Activated CD8-positive, alpha-beta memory T cell treated with anti-CD3 and anti-CD28 coated beads for 4 hours (primary cell): ENCODE measurements at places on chromosomes 6 and 20.

DNA sequence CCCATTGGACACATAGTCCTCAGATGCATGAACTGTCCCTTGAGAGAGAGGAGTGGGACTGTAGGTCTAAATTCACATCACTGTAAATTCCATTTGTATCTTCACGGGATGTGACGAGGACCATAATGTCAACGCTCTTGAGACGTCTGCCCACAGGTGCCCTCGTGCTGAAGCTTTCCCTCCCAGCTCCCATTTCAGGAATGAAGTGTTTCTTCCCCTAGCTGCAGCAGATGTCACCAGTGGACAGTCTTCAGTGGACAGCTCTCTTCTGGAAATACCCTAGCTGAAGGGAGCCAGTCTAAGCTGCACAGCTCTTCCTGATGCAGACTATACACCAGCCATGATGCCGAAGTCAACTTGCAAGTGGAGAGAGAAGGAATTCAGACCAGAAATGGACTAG, 217.4 kb upstream of the ECI2 start:
- DNase-seq = no peak

- DNase-seq = no peak
Observed at GRCh38 chr6:156634951-156635371, 142.2 kb upstream of the ARID1B start.

GRCh38 chr20:31830406-31830981, 11.3 kb downstream of the MYLK2 start:
- DNase-seq = no peak

GRCh38 chr6:150409576-150410066, 40.8 kb downstream of the IYD start:
- DNase-seq = no peak

DNA sequence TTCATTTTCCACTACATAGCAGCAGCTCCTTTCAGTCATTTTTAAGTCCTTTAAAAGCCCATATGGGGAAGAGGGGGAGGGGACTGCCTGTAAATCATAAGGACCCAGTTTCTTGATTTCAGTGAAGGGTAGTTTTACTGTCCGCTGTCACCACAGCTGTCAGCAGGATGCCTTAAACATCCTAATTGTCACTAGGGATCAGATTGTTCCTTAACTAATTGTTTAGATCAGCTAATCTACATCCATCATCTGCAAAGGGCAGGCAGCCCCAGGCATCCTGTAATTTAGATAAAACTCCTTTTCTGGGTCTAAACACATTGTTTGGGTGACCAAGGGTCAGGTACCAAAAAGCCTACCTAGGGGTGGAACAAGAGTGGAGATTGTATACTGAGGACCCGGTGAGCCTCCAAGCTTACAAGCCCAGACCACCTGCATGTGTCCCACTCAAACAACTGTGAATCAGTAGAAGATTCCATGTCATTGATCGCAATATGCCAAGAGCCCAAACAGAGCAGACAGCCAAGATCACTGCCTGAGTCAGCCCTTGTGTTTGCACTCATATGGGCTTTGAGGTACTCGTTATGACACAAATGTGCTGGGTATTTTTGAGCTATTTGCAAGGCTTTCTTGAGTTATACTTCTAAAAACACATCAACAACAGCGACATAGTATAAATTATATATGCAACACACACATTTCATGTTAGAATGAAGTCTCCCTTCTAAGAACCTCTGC, 198.7 kb upstream of the CEP162 start:
- DNase-seq = no peak

DNA sequence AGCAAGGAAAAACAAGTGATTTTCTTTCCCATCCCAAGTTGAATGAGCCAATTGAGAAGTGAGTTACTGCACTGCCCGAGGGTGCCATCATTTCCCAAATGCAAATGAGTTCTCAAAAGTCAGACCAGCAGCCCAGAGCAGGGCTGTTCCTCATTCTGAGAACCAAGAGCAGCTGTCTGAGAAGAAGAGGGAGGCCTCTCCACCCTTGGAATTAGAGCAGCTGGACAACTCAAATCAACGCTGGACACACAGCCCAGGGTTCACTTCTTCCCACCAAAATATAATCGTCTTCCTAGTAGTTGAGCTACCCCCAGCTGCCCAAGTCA, 4.6 kb upstream of the PREX1 start:
- no peak for DNase-seq
